WTC11 (cell line): ENCODE measurements at places on chromosomes 4 and X.

DNA sequence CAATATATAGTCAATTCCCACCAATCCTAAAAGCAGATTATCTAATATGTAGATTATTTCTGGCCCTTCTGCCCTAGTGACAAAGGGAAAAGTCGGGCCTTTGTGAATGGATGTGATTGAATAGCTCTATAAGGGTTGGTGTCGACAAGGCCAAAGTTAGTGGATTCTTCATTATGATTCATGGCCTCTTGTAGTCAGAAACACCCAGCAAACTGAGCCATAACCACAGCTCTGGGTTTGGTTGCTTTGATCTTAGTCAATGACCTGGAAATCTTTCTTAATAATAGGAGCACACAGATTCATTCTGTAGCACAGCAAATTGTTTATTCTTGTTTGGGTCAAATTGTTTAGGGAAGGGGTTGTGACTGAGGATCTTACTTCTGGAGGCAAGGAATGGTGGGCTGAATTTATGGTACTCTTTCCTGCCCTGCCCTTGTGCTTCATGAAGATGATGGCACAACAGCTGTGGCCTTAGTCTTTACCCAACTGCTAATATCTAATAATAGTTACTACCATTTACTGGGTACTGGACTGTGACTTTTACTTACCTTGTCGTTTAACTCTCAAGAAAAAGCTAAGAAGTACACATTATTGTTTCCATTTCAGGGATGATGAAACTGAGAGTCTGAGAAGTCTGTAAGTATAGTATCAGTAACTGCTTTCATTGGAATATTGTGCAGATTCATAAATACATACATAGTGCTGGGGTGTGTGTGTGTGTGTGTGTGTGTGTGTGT is 74.0 kb downstream of the AFF2 start:
- no peak for DNase-seq

DNA sequence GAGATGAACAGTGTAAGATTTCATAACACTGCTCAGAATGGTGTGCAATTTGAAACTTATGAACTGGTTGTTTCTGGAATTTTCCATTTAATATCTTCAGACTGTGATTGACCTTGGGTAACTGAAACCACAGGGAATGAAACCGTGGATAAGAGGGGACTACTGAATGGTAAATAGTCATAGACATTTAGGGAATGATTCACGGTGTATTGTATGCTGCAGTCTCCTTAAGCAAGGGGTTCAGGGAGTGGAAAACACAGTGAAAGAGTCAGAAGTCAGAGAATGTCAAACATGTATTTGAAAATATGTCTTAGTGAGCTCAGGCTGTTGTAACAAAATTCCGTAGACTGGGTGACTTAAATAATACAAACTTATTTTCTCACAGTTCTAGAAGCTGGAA is 398.2 kb upstream of the DIPK2B start:
- DNase-seq, result no peak

GRCh38 chr4:89438102-89438831 is 130.7 kb upstream of the GPRIN3 start:
- DNase-seq, result peak; percentile 76

- DNase-seq, result no peak
Observed at GRCh38 chrX:44494357-44494756, 48.3 kb downstream of the FUNDC1 start.

DNA sequence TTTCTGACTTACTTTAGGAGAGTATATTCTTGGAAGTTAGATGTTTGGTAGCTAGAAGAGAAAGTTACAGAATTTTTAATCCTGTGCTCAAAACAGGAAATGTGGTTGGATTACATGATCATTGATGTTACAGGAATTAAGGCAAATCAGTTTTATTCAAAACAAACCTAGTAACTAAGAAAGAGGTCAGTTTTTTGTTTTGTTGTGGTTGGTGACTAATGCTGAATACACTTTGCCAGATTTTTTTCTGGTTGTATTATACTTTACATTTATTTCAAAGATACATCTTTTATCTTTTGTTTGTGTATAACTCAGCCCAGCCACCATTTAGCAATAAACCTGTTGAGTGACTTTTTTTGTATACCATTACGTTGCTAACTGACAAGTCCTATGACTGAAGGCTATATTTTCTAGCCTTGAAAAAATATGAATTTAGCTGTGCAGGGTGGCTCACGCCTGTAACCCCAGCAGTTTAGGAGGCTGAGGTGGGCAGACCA is 116.7 kb downstream of the KLHL8 start:
- no peak for DNase-seq

DNA sequence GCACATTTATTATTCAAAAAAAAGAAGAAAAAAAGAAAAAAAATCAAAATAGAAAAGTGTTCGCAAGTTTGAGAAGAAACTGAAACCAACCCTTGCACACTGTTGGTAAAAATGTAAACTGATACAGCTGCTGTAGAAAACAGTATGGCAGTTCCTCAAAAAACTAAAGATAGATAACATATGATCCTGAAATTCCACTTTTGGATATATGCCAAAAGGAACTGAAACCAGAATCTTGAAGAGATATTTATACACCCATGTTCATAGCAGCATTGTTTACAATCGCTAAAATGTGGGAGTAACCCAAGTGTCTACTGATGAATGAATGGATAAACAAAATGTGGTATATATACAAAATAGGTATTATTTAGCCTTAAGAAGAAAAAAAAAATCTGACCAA is 155.4 kb downstream of the TBCK start:
- no peak for DNase-seq

GRCh38 chrX:39907964-39908661 is 189.6 kb downstream of the BCOR start:
- no peak for DNase-seq
